NCI-H510A treated with DMSO at 0.1 percent for 48 hours (cell line): ENCODE measurements at places on chromosomes 7 and 10.

GRCh38 chr10:99733366-99733765 is 1.3 kb downstream of the CUTC start:
- DNase-seq = peak; percentile 55

DNA sequence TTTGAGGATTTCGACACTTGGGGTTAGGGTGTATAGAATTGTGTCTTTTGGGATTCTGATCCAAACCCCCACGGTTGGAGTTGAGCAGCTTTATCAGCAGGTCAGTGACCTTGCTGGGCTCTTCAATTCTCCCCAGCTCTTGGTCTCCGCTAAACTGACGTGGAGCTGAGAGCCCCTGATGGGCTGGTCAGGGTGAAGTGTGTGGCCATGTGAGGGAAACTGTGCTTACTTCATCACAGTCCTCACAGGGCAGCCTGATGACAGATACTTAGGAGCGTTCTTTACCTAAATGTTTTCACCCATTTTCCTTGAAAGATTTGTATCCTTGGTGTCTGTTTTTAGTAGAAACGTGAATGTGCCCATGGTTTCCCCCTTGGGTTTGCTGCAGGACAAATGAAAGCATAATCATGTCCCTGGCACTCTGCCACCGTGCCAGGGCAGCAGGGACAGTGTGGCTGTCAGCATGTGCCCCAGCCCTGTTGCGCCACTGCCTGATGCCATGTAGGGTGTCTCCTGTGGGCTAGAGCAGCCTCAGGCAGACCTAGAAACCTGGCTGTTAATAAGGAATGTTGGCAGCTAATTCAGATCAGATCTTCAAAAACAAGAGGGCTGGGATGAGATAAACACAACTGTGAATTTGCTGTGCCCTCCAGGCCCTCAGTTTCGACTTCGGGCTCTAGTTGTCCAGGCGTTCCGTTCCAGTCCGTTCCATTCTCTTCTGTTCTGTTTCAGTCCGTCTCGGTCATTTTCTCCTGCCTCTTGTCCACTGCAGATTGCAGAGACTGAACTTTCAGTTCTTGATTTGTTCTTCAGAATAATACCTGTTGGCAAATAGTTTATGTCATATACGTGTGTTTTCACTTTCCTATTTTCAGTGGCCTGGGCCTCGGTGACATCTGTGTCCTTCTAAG is 96.8 kb downstream of the TRRAP start:
- no peak for DNase-seq

GRCh38 chr7:5417106-5418071 is 6.2 kb downstream of the TNRC18 start:
- no peak for DNase-seq

GRCh38 chr10:124911124-124912067 is 30.5 kb upstream of the ZRANB1 start:
- no peak for DNase-seq

DNA sequence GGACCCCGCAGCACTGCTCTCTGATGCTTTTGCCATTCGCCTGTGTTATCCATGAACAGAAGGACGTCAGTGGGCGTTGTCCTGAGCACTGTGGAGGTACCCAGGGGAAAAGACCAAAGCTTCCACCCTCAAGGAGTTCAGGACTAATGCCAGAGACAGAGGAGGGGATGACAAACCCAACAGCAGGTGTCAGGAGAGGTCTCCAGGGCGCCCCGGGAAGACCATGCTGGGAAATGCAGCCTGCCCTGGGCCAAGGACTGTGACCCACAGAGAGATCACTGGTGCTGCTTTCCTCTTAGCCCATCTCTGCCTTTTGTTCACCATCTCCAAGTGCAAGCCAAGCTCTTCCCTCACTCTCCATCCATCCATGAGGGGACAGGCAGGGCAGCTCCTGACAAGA is 166.8 kb upstream of the PFKP start:
- no peak for DNase-seq

GRCh38 chr10:21020545-21020944 is 123.4 kb upstream of the NEBL start:
- DNase-seq = no peak

- DNase-seq = peak; percentile 52
Observed at GRCh38 chr7:52695973-52696595, 339.3 kb upstream of the POM121L12 start.

DNA sequence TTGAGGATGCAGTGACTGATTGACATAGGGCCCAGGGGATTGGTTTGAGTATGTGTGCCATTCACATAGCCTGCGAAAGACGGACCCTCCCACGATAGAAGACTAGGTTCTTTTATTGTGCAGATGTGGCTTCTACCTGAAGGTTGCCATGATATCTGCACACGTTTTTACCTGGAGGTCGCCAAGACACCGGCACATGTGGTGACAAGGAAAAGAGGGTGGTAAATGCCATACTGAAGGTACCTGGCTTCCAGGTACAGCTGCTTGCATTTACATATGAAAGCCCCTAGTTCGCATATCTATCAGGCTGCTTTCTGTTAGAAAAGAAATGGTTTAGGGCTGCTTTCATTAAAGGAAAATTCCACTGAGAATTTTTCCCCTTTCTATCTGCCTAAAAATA is 43.6 kb downstream of the ZNF22 start:
- DNase-seq = no peak

DNA sequence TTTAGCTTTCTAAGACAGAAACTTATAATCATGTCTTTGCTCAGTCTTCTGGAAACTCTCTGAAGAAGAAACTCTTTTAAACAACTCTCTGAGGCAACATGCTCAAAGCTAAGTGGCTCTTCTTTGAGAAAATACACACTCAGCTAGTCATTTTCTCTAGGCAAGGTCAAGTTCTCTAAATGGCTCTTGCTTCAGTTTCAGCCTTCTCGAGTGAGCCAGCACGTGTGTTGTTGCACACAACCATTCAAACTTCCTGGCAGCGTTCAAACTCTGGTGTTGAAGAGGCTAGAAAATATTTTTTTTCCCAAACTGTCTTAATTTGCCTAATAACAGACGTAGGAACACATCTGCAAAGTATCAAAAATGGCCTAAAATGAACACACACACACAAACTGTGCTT is 129.1 kb downstream of the THSD7A start:
- DNase-seq = no peak

GRCh38 chr7:110839866-110840265 is 251.1 kb upstream of the LRRN3 start:
- peak; percentile 84 for DNase-seq

DNA sequence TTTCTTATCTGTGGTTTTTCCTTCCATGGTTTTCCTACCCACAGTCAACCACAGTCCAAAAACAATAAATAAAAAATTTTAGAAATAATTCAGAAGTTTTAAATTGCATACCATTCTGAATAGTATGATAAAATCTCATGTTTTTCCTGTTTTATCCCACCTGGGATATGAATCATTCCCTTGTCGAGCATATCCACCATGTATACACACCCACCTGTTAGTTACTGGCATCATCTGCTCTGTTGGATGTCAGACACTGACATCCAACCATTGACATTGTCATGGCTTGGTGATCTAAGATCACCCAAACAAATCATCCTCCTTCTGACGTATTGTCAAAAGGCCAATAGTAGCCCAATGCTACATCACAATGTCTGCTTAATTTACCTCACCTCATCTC is 749.8 kb downstream of the TNS3 start:
- DNase-seq = no peak

- no peak for DNase-seq
Observed at GRCh38 chr10:101447477-101447876, 93.5 kb downstream of the BTRC start.

GRCh38 chr10:61752111-61753011 is 89.6 kb downstream of the CABCOCO1 start:
- no peak for DNase-seq

- DNase-seq = no peak
Observed at GRCh38 chr7:20458521-20458920, 127.8 kb downstream of the ITGB8 start.

DNA sequence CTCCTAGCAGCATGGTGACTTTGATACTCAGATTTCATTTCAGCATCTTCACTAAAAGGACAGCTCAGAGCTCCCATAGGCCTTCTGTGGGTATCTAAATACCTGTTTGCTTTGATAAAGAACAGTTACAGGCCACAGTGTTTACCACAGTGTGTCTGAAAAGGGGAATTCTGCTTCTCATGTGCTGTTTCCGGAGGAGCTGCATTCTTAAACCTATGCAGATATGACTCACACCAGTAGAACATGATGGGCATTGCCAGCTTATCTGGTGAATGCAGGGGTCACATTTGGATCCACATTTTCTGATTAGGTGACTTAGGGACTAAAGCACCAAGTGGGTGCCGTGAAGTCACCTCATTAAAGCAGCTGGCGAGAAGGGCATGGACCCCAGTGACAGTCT is 52.6 kb downstream of the TRRAP start:
- no peak for DNase-seq

GRCh38 chr10:6513476-6513875 is 66.6 kb downstream of the PRKCQ start:
- no peak for DNase-seq

GRCh38 chr10:89942217-89942616 is 240.8 kb downstream of the KIF20B start:
- no peak for DNase-seq

DNA sequence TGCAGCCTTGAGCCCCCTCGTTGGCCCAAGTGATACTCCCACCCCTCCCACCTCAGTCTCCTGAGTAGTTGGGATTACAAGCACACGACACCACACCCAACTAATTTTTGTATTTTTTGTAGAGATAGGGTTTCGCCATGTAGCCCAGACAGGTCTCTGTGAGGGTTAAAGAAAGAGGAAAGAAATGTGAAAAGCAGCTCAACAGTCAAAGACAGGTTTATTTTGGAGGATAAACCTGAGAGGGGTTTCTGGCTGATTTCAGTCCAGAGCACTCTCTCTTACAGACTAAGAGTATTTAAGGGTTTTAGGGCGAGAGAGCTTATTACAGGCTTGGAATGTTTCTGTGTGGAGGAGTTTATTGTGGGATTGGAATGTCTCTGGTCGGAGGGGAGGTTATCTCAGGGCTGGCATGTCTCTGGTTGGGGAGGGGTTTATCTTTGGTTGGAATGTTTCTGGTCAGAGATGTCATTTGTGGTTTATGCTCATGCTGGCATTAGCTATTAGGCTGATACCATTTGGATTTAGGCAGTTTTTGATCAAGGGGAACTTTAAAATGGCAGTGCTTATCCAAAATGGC is 26.1 kb upstream of the SNX10 start:
- DNase-seq = no peak

- DNase-seq = no peak
Observed at GRCh38 chr10:60163786-60164185, 225.9 kb downstream of the ANK3 start.

DNA sequence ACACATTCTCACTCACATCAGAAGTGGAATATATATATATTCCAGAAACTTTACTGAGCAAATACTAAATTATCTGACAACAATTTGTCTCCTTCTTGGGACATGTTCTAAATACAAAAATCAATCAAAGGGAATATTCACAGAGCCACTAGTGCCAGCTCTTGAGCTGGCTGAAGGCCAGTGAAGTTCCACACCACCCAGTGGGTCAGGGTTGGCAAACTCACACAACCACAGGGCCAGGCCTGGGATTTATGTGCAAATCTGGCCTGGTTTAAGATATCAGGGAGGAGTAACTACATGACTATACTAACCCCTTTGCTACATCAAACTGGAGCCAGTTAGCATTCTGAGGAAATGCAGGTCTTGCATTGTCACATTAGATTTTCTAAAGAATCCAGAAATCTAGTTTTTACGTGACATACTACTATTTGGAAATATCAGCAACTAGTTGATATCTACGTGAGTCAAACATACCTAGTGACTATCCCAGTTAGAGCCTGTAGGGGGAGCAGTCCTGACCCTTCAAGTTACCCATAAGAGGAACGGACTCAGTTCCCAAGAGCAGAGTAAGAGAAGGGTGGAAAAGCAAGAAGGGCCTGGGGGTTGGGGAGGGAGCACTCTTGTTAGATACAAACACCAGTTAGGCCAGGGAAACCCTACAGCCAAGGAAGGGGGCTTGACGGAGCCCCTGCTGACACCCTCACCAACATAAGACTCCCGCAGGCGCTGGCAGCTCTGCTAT is 600.4 kb downstream of the KCNMA1 start:
- DNase-seq = peak; percentile 14

- no peak for DNase-seq
Observed at GRCh38 chr10:124878457-124878739, 63.5 kb upstream of the ZRANB1 start.

DNA sequence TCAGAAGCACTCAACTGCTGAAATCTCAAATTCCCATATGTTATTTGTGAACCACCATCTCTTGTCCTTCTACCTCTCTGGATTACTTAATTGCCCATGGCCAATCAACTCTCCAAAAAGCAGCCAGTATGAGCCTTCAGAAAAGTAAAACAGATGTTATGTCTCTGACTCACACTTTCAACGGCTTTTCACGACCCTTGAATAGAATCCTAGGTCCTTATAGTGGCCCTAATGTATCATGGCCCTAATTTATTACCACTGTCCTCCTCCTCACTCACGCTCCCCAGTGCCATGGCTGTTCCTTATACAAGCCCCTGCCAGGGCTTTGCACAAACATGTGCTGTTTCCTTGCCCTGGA is 20.0 kb downstream of the ZNF438 start:
- no peak for DNase-seq

GRCh38 chr10:48556713-48557112 is 48.2 kb downstream of the ARHGAP22 start:
- no peak for DNase-seq

DNA sequence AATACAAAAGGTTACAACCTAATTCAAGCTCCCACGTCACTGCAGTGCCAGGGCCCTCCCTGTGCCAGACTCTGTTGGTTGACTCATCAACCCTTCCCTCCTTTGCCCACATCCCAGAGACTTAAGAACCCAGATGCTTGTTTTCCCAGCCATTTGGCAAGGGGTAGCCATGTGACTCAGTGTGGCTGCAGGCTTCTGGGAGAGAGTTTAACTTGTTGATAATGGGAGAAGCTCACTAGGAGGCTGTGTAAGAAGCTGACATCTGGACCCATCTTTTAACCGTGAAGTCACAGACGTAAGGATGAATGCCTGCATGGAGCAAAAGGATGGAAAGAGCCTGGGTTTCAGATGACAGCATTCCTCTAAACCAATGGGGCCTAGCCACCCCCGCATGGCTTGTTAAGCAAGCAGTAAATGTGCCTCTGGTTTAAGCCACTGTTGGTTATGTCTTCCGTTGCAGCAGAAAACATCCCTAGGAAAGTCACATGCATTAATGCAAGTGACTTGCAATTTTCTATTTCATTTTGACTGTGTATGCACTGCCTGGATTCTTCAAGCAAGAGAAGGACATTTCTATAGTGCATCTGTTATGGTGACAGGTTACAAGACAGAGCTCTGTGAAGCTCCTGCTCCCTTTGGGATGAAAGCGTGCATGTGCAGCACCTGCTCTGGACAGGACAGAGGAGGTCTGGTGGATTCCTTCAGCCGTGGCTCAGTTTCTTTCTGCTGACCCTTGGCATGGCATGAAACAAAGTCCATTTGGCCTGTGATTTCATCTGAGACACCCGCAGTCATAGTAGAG is 57.5 kb upstream of the CREB5 start:
- peak; percentile 85 for DNase-seq

GRCh38 chr7:158281441-158281840 is 306.2 kb downstream of the PTPRN2 start:
- DNase-seq = no peak

- no peak for DNase-seq
Observed at GRCh38 chr7:123677061-123677715, 21.5 kb downstream of the LMOD2 start.

GRCh38 chr7:332646-333392 is 42.8 kb downstream of the FOXL3 start:
- no peak for DNase-seq
